ENCODE measurements at places on chromosomes 3 and 15.

DNA sequence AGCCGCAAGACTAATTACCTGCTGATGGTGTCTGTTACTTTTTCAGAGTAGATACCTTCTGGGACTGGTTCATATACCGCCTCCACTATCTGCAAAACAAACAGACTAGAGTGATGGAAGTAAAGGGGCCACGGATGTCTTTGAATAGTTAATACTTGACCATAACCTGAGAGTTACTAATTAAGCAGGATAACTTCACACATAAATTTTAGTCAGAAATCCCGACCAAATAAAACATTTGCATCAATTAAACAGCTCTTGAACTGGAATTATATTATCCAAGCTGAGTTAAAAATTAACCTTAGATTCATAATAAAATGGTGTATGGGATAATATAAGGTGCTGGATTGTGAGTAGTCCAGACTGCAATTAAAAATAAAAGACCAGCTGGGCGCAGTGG lies 167.7 kb downstream of the NEK10 start:
- DNase-seq: no peak

DNA sequence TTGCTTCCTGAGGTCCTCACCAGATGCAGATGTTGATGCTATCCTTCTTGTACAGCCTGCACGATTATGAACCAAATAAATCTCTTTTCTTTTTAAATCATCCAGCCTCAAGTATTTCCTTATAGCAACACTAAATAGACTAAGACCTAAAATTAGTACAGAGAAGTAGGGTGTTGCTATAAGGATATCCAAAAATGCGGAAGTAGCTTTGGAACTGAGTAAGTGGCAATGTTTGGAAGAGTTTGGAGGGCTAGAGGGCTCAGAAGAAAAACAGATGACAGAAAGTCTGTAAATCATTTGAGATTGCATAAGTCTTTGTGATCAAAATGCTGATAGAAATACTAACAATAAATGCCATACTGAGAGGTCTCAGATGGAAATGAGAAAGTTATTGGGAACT lies 894.9 kb downstream of the DIPK2A start:
- DNase-seq: no peak

- no peak for DNase-seq
Measured at GRCh38 chr15:55789066-55789660, 46.2 kb upstream of the PRTG start.

- DNase-seq: no peak
Measured at GRCh38 chr3:98806521-98806920, 43.4 kb downstream of the ST3GAL6 start.

GRCh38 chr3:100455841-100456550 lies 36.4 kb upstream of the TMEM45A start:
- DNase-seq: no peak

DNA sequence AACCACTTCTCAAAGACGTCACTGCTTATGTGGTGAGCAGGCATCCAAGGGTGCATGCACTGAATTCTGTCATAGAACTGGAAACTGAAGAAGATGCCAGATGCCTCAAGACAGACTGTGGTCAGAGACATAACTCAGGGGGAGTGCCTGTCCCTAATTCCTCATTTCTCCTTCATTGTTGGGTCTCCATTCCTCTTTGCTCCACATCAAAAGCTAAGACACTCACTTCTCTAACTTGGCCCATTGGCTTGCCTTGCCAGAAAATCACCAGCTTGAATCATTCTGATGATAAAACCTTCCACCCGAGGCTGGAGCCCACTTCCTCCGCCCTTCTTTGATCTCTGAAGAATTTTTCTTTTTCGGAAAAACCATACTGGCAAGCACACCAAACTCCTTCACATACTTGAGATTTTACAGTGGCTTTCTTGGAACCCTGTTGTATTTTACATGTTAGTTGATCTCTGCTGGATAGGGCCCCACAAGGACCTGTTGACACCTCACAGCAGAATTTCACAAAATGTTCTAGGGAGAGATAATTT lies 69.9 kb downstream of the COL8A1 start:
- DNase-seq: no peak
